ENCODE measurements at places on chromosomes 12 and 14.

GRCh38 chr12:30696103-30696408 is 387 bp upstream of the IPO8 start:
- DNase-seq = no peak

- DNase-seq = no peak
Measured at GRCh38 chr12:23560611-23561010, 388.9 kb downstream of the SOX5 start.

DNA sequence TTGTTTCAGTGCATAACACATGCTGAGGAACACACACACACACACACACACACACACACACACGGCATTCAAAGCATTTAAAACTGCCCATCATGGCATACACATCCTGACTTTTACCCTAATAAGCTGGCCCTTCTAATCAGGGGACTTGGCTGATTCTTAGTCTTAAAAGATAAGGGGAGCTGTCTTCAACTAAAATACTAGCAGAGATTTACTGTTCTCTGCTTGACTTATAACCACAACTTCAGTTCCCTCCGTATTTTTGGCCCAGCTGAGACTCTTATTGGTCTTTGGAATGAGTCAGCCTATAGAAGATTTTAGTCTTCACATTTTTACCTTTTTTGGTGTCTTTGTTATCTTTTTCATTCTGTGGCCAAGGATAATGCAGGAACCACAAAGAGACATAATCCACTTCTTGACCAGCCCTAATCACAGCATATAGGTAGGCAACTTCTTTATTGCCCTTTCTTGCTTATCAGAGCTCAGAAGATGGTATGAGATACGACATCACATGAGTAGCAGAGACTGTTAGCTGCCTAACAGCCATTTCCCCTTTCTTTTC is 25.1 kb upstream of the SLC8A3 start:
- no peak for DNase-seq

GRCh38 chr14:104843006-104843405 is 22.1 kb upstream of the CEP170B start:
- no peak for DNase-seq

GRCh38 chr12:66945189-66945817 is 266.4 kb upstream of the GRIP1 start:
- DNase-seq = no peak

DNA sequence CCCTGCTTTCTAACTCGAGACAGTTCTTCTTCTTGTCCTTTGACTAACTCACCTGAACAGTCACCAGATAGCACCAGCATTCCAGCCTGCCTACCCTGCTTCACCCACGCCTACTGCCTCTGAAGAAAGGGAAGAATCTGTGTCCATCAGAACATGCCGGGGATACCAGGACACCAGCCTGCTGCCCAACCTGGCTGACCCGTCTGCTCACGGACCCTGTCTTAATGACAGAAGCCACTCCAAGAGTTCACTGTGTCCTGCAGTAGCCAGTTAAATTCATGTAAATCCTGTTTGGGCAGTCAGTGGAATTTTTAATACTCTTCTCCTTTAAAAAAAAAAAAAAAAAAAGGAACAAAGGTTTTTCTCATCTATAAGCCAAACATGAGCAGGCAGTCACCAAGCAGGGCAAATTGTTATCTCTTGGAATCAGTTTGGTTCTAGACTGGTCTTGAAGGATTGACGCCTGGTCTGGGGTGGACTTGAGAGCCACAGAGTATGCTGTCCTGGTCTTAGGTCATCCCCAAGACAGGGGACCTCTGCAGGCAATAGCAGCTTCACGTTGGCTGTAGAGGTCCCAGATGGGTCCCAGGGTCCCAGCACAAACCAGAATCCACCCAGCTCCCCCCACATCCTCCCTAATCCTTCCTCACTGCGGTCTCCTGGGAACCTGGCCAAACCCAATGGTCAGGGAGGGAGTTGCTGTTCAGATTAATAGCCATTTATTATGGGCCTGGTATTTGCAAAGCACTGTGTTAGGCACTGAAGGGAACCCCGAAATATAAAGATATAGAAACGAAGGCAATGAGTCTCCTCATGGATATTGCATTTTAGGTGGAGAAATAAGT is 181.1 kb upstream of the HIF1A start:
- DNase-seq = no peak

DNA sequence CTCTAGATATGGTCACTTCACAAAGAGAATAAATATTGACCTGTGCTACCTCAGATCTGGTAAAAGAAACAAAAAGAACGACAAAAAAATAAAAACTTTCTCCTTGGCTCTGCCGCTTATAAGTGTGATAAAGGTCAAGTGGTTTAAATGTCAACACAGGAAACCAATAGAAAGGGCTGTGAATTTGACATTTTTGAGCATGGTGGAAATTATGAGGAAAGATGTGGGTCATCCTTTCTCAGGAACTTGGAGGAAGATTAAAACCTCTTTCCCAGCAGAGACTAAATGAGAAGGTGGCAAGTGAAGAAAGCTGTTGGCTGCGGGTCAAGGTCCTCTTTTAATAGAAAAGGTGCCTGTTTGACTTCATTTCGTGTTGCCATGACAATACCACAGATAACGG is 28.2 kb downstream of the TESPA1 start:
- no peak for DNase-seq

DNA sequence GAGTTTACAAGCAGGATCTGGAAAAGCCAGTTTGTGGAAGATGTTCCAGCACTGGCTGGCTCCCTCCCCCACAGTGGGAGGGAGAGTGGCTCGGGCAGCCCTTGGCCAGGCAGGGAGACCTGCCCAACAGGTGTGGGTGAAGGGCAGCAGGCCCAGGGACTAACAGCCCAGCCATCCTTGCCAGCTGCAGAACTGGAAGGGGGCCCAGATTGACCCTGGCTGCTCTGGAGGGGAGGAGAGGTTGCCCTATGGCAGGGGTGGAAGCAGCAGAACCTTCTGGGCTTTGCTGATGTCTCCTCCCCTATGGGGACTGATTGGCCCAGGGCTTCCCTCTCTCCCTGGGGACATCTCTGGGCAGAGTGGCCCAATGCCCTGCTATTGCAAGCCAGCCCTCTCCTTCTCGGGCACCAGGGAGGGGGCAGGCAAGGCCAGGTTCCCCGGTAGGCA is 20.5 kb downstream of the IRF2BPL start:
- no peak for DNase-seq

GRCh38 chr14:68977718-68978171 is 1.4 kb downstream of the ACTN1 start:
- no peak for DNase-seq

- no peak for DNase-seq
Measured at GRCh38 chr14:53032161-53032803, 81.4 kb upstream of the FERMT2 start.
